ENCODE measurements at places on chromosomes 16 and 17.
A peak's percentile ranks its signal among the peaks of the same experiment; 100 is the strongest.

DNA sequence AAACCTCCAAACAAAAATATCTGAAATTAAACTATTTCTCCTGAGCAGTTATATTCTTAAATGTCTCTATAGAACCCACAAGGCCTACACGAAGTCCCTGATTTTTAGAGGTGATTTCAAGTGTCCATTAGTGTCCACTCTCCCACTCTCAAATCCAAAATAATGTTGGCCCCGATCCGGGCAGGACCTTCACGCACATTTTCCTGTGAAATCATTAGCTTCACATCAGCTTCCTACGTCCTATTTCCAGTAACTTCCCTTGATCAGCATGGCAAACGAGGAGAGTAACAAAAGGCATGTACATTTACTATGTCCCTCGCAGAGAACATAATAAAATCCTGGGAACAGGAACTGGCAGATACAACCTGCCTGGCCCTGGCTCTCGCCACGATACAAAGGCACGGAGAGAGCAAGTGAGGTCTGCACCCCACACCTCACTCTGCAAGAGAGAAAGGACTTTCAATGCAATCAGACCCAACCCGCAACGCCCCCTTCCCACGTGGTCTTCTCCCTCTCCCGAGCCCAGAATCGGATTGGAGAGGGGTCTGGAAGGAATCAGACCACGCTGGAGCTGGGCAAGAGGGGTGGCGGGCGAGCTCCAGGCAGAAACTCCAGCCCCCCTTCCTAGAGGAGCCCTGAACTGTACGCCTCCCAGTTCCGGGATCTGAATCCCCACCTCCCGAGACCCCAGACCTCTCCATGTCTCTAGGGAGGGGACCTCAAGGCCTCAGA is 17.5 kb upstream of the C17orf78 start:
- peak; percentile 69 for DNase-seq

DNA sequence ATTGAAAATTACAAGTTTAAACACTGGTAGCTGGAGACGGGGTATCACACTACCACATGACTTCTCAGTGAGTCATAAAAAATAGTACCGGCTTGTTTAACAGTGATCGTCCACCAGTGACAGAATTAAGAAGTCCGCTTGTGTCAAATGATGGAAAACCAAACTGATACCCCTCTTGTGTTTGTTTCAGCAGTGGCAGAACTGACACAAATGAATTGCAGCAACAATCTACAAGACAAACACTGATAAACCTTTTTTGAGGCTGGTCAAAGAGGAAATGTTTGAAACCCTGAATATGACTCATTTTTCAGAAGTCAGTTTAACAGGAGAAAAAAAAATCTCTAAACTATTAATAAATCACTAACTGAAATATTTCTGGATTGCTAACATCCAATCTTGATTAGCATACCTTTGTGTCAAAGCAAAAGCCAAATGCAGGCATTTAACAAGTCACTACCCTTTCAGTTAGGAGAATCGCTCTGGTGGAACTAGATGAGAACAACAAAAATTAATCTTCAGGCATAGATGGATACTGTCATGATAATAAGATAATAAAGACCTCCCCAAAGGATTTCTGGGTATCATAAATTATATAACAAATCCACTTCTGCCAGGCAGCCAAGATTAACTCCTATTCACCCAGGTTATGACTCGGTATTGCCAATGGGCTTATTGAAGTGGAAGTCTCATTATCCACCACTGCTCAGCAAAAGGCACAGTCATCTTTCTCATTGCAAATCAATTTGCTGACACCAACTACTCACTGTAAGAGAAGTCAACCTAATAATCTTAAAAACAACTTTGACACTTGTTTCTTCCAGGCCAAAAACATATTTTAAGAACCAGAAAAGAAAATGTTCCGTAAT is 20.8 kb downstream of the DCUN1D3 start:
- no peak for DNase-seq

GRCh38 chr17:56314026-56314425 is 160.8 kb downstream of the ANKFN1 start:
- DNase-seq, result no peak

- peak; percentile 79 for DNase-seq
Measured at GRCh38 chr17:63434951-63435571, 11.0 kb downstream of the CYB561 start.

DNA sequence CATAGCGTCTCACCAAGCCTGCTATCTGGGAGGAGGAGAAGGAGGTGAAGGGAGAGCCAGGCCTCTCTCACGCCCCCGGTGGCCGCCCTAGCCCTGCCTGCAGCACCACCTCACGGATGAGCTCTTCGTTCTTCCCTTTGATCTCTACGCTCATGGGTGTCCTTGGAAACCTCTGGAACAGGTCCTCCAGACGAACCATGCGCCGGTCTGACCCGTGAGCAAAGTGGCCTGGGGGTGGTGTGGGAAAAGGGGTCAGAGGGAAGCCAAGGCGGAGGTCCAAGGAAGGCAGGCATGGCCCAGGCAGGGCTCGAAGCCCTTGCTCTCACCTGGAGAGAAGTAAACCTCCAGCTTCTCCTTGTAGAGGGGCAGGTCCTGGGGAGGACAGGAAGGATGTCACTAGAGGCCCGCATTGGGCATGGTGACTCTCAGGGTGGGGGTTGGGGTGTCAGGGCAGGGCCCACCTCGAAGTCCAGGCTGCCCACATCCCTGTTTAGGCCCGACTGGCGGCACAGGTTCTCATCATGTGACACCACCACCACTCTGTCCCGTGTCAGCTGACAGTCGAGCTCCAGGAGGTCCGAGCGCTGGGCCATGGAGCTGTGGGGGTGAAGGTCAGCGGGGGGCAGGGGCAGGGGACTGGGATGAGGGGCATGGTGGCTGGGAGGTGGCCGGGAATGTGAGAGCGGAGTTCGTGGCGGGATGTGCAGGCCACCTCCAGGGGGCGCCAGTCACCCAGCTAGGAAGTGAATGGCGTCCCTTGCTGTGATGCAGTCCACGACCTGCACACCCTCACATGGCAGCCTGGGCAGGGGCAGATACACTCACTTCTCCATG is 923 bp downstream of the GDPD3 start:
- DNase-seq, result no peak

- DNase-seq, result peak; percentile 61
Measured at GRCh38 chr16:76639685-76640289, 362.6 kb downstream of the CNTNAP4 start.

GRCh38 chr17:15479703-15480102 is 12.3 kb upstream of the CDRT4 start:
- no peak for DNase-seq

GRCh38 chr17:61208301-61209105 is 191.1 kb upstream of the TBX2 start:
- DNase-seq, result peak; percentile 64

- no peak for DNase-seq
Measured at GRCh38 chr16:57728336-57729181, 7.0 kb upstream of the KATNB1 start.

DNA sequence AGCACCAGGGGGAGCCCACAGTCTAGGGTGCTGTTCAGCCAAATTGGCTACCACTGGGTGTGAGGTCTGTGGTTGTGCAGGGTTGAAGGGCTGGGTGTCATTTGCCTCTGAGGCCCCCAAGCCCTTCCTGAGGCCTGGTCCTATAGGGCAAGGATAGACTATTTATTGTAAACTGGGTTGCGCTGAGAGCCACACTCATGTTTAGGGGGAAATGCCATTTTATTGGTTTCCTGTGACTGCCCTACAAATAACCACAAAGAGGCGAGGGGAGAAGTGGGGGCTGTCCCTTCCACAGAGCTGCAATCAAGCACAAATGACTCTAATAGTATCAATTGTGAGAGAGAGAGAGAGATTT is 3.6 kb upstream of the ZCCHC14 start:
- DNase-seq, result no peak

DNA sequence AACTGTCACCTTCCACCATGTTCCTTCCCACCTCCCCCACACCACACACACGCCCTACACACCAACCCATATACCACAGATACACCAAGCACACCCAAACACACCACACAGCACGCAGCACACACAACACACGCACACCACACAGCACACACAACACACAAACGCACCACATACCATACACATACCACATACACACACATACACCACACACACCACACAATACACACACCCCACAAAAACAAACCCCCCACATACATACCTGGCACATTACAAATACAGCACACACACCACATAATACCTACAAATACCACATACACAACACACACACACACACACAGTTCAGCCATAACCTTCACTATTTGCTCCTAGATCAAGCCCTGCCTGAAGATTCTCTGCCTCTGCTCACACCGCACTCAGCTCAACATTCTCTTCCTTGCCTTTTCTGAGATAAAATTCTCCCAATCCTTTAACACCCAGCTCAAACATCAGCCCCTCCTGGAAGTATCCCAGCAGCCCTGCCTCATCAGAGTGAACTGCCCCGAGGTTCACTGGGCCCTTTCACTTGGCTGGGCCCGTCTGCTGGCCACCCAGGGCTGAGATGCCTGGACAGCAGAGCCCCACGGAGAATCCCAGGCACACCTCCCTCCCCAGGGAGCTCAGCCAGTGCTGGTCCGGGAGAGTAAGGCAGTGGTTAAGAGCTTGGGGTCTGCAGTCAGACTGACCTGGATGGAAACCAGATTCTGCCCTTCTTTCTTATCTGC is 31.9 kb upstream of the CPNE2 start:
- DNase-seq, result no peak

DNA sequence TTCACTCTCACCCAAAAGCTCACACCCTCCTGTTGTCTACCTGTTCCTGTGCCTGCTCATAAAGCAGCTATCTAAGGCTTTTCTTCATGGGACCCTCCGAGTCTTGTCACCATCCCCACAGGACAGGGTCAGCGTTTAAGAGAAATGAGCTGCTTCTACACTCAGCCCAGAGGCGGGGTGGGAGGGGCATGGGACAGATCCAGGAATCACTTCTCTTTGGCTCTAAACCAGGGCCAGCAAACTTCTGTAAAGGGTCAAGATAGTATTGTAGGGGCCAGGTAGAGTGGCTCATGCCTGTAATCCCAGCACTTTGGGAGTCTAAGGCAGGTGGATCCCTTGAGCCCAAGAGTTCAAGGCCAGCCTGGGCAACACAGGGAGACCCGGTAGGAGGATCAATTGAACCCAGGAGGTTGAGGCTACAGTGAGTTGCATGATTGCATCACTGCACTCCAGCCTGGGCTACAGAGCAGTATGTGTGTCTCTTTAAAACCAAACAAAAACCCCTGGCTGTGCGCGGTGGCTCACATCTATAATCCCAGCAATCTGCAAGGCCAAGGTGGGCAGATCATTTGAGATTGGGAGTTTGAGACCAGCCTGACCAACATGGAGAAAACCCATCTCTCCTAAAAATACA is 23.2 kb upstream of the KLHL11 start:
- DNase-seq, result peak; percentile 18

- peak; percentile 39 for DNase-seq
Measured at GRCh38 chr16:67349172-67349571, 22.6 kb downstream of the LRRC36 start.

DNA sequence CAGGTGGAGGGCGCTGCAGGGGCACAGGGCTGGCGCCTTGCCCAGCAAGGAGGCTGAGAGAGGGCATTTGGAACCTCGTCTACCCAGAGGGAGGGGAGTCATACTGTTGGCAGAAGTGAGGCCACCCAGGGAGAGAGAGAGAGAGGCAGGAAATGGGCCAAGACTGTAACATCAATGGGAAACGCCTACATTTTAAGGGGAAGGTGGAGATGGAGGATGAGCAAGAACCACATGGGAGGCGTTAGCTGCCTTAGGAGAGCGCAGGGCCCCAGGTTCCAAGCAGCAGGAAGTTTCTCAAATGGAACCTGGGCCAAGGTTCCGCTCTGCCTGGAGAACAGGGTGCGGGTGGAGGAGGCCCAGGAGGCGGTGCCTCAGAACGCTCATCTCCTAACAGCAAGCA is 2.7 kb upstream of the WFDC1 start:
- DNase-seq, result no peak

DNA sequence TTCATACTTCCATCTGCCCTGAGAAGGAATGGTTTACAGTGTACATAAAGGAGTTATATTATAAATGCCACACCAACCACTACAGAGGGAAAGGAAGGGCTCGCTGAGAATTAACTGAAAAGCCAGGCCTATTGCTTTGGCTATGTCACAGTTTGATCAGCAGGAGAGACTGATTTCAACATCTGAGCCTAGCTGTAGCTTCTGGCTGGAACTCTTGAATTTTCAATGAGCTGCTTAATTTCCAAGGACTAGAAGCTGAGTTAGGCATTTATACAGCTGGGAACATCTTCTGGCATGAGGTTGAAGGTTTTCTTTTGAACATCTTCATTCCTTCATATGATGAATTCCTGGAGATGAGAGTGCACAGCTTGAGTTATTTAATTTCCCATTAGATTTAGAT is 47.6 kb upstream of the GNAO1 start:
- peak; percentile 13 for DNase-seq

- no peak for DNase-seq
Measured at GRCh38 chr17:9028988-9029570, 7.8 kb downstream of the NTN1 start.

DNA sequence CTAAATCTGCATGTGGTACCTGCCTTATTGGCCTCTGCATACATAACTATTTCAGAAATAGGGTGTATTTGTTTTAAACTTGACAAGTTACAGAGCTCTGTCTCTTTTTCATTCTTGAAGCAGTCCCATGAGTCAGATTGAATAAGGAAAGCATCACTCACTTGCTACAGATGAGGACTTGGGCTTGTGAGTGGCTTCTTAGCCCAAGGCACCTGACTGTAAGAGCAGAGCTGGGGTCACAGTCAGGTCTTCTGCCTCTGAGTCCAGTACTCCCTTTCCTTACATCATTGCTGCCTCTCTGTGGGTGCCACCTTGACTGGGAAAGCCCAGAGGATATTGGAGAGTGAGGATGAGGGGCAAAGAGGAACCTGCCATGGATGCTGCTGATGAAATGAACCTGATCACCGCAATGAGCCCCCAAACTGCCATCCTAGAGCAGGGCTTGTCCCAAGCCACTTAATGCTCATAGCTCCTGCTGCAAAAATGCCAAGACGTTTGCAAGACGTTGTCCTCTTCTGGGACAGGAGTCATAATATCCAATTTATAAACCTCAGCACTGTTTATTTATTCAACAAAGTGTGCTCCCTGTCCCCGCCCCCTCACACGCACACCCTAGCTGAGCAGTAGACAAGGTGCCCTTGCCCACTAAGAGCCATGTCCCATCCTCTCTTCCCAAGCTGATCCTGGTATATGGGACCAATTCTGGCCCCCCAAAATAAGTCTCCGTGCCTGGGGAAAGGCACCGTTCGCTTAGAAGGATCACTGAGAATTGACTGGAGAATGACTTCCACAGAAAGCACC is 74.1 kb downstream of the CCDC182 start:
- DNase-seq, result no peak

DNA sequence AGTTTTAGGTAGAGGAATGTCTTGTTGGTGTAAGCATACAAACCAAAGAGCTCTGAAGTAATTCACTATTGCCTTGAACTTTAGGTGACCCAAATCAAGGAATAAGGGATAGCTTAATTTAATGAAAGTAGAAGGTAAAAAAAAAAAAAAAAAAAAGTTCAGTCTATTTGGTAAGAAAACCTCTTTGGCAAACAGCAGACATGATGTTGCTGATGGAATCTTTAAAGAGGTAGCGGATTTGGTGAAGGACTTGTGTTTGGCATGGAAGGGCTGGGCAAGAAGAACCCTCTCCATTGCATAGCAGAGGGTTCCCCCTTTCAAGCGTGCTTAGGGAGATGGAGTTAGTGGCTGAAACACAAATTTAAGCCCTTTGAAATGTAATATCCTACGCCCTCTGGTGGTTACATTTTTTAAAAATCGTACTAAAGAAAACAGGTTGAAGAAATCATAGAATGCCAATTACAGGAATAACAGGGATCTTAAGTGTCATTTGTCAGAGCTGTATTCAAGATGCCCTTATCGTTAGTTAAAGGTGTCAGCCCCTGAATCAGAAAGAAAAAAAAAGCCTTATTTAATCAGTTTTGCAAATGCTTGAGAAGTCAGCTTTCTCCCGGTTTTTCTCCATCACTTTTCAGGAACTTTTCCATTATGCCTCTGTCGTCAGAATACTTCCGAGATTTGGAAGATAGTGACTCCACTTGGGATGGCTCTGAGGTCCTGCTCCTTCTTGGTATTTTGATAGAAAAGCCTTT is 383.1 kb downstream of the KCNJ2 start:
- peak; percentile 95 for DNase-seq

All from pons (tissue), 1 donor.